Kasumi-1 (cell line): ENCODE measurements at places on chromosomes 11 and 22.

DNA sequence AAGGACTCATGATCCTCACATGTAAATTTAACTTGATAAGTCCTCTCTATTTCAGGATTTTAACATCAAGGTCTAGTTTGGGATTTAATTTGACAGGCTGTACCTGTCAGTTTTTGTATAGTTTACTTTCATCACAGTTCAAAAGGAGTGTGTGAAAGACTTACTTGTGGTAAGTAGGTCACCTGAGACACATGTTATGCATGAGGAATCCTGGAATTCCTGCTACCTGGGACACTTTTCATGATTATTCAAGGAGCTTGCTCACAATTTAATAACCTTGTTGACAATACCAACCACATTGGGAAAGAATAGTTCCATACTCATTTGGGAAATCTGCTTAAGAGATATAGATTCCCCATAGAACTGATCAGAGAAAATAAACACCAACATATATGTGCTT, 15.8 kb upstream of the SLC36A4 start:
- no peak for DNase-seq

DNA sequence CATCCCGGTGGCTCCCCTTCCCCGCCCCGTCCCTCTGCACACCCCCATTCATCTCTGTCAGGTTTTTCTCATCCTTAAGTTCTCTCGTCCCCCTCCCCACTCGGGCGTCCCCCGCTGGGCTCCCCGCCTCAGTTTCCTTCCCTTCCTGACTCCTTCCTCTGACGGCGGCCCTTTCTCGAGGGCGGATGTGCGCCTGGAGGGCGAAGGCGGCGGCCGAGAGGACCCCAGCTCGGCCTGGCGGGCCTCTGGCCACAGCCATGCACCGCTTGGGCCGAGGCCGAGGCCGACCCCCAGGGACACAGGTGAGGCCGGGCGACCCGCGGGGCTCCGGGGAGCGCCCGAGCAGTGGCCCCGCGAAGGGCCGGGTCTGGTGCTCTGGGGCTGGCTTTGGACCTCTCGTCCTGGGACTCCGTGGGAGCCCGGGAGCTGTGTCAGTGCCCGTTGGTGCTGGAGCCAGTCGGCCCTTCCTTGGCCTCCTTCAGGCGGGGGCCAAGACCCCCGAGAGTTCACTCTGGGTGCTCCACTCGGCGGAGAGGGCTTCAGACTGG, 2.9 kb downstream of the PHLDB1 start:
- no peak for DNase-seq

- DNase-seq: no peak
Observed at GRCh38 chr11:112016765-112017376, 8.3 kb upstream of the DLAT start.

DNA sequence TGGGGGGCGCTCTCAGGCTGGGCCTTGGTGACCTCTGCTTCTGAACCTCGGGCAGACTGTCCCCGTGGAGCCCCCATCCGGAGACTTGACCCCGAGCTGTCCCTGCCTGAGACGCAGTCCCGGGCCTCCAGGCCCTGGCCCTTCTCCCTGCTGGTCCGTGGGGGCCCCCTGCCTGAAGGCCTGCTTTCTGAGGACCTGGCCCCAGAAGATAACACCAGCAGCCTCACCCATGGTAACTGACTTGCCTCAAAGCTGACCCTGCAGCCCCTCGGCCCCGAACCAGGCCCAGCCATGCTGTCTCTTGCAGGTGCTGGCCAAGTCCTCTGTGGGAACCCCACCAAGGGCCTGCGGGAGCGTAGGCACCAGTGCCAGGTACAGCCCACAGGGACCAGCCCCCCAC, 8.9 kb downstream of the LMNTD2 start:
- no peak for DNase-seq

- peak; percentile 40 for DNase-seq
Observed at GRCh38 chr11:9758637-9759518, 95.0 kb downstream of the SWAP70 start.

DNA sequence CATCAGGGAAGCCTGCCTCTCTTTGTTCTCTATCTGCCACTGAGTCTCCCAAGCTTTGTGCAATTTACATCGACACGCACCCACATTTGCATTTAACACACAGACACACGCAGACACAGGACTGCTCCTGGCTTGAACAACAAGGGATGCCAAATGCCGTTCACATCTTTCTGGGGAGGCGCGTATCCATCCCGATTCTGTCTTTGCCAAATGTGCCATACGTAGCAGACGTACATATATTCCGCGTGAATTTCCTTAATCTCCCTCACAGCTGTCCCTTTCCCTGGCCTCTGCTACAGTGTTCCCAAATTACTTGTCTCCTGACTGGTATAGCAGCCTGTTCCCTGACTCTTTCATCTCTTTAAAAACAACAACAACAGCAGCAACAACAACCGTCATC, 409.5 kb downstream of the MIAT start:
- no peak for DNase-seq

- DNase-seq: no peak
Observed at GRCh38 chr22:35467681-35468434, 67.9 kb downstream of the MCM5 start.

DNA sequence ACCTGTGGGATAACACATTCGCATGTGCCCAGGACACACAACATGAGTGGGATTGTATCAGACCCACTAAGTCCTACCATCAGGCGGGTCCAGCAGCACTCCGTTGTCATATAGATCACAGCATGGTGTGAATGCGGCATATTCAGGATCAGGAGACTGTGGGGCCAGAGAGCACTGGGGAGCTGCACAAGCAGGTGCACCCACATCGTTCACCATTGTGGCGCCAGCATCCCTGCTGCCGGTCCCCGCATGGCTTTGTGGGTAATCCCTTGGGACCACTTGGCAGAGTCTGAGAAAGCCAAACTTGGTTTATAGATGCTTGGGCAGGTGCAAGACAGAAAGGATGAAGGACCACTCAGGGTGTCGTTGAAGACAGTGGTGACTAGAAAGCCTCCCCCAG, 201.6 kb upstream of the B3GAT1 start:
- DNase-seq: no peak

GRCh38 chr22:37176464-37177061, 11.5 kb downstream of the C1QTNF6 start:
- peak; percentile 86 for DNase-seq

DNA sequence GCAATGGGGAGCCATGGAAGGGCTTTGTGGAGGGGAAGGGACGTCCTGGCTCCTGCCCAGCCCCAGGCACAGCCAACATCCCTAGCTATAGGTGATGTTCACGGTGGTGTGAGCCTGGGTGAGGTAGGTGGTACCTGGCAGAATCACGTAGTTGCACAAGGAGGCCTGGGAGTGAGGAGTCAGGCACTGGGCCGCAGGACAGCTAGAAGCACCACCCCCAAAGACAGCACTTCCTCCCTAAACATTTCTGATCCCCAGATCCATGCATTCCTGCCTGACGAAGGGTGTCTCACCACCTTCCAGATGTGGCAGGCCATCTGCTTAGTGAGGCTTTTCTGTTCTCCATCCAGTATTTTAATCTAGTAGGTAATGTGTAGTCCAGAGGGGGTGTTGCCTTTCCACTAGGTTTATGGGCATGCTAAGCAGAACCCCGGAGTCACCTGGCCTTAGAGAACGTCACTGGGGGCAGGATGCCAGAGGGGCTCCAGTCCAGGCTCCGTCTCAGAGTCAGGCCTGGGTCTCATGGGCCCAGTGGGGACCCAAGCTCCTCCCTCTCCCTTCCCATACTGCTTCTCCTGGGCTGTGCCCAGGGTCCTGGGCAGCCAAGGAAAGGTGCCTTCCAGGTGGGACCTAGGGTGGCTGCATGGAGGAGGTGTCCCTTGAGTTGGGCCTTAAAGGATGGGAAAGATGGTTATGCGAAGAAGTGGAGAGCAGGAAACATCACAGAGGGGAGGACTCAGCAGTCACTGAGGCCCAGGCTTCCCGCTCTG, 56.2 kb downstream of the OTOG start:
- DNase-seq: no peak

- DNase-seq: no peak
Observed at GRCh38 chr11:5738431-5738830, 2.2 kb downstream of the OR56B1 start.

DNA sequence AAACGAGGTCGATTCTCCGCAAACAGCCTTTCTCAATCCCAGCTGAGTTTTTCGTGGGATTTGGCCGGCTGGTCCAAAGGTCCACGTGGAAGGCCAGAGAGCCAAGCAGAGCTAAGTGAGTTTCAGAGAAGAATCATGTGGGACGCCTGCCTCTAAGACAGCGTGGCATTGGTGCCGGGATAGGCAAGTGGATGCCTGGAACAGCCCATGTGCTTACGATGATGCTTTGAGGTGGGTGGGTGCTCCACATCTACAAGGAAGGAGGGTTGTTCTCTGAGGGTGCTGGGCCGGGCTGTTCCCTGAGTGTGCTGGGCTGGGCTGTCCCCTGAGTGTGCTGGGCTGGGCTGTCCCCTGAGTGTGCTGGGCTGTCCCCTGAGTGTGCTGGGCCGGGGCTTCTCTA, 41.4 kb downstream of the MUC2 start:
- no peak for DNase-seq

DNA sequence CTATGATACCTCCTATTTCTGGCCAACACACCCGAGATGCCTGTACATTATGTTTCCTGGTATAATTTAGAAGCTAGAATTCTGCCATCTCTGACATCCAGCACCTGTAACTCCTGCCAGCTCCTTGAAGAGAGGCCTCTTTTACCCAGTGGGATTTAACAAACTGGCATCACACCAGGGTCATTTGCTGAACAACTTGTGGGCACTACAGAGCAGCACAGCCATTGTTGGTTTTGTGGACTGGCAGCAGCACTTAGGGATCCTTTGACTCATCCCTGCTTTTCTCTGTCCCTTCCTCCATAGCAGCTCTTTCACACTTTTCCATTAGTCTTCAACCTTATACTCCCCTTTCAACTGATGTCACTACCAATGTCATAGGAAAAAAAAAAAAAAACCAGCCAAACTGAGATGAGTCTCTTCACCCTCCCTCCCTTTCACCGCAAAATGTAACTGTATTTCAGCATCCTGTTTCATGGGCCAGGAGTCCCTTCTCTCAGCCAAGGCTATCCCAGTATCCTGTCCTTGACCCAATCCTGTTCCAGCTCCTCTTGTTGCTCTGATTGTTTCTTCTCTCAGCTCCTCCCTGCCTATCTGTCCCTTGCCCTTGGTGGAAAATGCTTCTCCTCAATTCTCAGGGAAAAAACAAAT, 68.7 kb downstream of the PPFIBP2 start:
- no peak for DNase-seq

DNA sequence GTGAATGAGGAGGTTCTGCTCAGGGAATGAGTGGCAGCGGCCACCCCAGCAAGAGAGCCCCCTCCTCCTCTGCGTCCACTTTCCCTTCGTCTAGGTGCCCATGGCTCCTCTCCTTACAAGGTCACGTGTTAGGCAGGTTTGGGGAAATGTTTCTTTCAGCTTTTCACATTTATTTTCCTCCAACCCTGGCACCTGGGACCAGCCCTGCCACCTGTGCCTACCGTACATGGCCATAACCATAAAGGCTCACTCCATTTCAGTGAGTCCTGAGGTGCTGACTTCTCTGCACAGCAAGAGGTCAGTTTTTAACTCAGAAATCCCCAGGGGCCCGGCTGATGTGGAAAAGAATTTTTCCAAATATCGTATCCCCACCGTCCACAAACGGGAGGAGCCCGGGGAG, 71.2 kb downstream of the FLI1 start:
- no peak for DNase-seq

GRCh38 chr22:22834783-22835182, 52.8 kb upstream of the IGLL5 start:
- no peak for DNase-seq

- no peak for DNase-seq
Observed at GRCh38 chr11:3939651-3940190, 84.3 kb downstream of the STIM1 start.

GRCh38 chr22:22920910-22921550, 33.4 kb downstream of the IGLL5 start:
- no peak for DNase-seq

DNA sequence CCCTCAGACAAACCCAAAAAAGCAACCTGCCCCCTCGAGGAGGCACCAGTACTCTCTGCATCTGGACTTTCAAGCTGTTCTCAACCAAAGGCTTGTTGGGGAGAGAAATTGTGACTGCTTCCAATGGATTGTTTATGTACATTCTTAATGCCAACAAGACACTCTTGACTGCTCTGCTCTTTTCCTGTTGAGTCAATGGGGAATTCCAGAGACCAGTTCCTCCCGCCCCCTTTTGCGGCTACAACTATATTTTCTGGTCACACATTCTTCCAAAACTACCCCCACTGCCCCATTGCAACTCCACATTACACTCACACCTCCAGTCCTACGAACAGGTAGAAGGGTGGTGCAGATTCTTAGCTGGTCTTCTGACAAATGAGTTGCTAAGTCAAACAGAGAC, 187.0 kb downstream of the DSCAML1 start:
- DNase-seq: no peak

GRCh38 chr11:120778685-120779490, 245.0 kb upstream of the TBCEL start:
- no peak for DNase-seq

DNA sequence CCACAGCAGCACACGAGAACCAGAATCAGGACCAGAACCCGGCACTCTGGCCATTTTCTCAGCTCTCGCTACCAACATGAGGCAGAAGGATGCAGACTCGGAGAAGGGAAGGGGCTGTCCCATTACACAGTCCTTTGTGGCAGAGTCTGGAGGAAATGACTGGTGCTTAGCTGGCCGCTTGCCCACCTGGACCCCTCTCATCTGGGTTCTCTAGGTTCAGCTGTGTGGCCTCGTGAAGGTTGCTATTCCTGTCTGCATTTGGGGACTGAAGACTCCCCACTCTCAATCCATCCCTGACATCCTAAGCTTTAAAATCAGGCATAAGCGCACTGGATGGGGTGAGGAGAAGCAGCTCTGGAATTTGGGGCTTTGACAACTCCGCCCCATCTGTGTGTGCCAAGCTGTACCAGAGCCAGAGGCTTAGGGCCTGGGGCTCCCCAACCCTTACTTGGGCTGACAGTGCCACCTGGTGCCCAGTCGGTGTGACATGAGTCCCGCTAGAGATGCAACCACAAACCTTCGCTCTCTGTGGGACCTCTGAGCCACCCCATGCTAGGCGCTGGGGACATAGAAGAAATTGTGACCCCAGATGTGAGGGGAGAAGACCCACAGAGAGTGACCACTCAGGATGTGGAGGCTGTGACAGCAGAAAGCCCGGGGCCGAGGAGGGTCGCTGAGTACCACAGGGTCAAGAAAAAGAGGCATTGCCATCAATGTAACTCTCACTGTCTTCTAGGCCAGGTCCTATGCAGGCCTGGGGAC, 35.8 kb upstream of the FCHSD2 start:
- DNase-seq: peak; percentile 88

- peak; percentile 77 for DNase-seq
Observed at GRCh38 chr11:18802381-18803257, 11.0 kb upstream of the PTPN5 start.

GRCh38 chr11:71265559-71266092, 13.2 kb upstream of the SHANK2 start:
- no peak for DNase-seq

- no peak for DNase-seq
Observed at GRCh38 chr11:104183593-104183992, 19.6 kb upstream of the PDGFD start.

DNA sequence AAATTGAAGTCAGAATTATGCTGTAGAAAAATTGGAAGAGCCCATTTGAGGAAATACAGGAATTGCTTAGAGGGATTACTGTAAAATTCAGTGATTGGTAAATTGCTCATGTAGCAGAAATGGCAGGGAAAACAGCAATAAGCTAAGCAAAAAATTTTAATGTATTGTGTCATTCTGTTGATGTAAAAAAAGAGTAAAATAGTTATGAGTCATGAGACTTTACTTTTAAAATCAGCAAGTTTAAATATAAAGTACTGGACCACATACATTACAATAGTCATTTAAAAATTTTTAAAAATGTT, 10.4 kb downstream of the PDHX start:
- no peak for DNase-seq

GRCh38 chr11:11045156-11045930, 187.5 kb upstream of the ZBED5 start:
- no peak for DNase-seq

GRCh38 chr11:68782711-68783110, 31.4 kb upstream of the TESMIN start:
- DNase-seq: no peak
